ENCODE measurements at places on chromosomes 11 and 22.
A peak's percentile ranks its signal among the peaks of the same experiment; 100 is the strongest.

- peak; percentile 54 for DNase-seq
Measured at GRCh38 chr22:40547729-40548143, 88.8 kb downstream of the MRTFA start.

GRCh38 chr11:17746096-17746495, 11.5 kb downstream of the KCNC1 start:
- no peak for DNase-seq

DNA sequence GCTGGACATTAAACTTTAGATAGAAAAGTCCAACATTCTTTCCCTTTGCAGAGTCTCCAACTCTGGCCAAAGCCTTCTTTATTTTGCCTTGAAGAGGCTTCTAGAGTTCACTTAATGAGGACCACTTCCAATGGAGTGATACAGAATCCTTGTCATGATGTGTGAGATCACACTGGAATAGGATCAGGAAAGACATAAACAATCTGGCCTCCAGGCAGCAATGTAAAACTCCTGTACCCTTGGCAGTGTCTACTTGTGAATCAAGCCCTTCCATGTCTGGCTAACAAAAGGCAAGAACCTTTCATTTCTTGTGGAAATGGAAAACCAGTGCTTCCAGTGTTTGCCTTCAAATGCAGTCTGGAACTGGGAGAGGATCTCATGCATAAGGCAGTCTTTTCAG, 56.5 kb upstream of the FIBIN start:
- DNase-seq = no peak

DNA sequence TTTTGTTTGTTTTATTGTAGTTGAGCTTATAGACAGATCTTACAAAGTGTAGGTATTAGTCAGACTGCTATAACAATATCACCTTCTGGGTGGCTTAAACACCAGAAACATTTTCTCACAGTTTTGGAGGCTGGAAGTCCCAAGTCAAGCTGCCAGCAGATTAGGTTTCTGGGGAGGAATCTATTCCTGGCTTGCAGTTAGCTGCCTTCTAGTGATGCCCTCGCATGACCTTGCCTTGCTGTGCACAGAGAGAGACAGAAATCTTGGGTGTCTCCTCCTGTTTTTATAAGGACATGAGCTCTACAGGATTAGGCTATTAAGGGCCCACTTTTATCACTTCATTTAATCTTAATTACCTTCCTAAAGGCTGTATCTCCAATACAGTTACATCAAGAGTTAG, 1635.2 kb downstream of the FAM181B start:
- DNase-seq = no peak

GRCh38 chr11:128420265-128420664, 167.1 kb downstream of the ETS1 start:
- no peak for DNase-seq

DNA sequence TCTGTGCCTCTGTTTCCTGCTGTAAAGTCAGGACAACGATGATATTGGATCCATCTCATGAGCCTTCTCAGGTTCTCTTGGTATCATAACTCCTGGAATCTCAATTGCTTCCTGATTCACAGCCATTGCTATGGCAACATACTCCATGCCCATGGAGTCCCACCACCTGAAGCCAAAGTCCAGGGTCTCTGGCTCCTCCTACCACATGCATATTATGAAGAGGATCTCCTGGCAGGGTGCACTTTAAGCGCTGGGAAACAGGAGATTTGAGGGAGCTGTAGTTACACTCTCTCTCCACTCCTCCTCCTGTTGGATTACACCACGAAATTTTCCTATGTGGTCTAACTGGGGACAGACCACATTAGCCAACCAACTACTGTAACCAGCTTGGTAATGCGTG, 130.9 kb upstream of the SEZ6L start:
- no peak for DNase-seq

- no peak for DNase-seq
Measured at GRCh38 chr11:128783513-128783912, 83.6 kb downstream of the KCNJ1 start.

- peak; percentile 72 for DNase-seq
Measured at GRCh38 chr22:42581762-42582716, 28.3 kb downstream of the SERHL2 start.

GRCh38 chr11:11324090-11324489, 29.0 kb downstream of the CSNK2A3 start:
- peak; percentile 2 for DNase-seq

GRCh38 chr11:77301510-77301909, at the start of gene GDPD4:
Gene GDPD4, minus strand, starts transcription at chr11:77301686. Its CDS starts 16,549 bp downstream, at chr11:77285137.
- no peak for DNase-seq

- DNase-seq = no peak
Measured at GRCh38 chr22:46596819-46597218, 23.4 kb upstream of the GRAMD4 start.

- DNase-seq = no peak
Measured at GRCh38 chr11:40683010-40683409, 776.4 kb downstream of the LRRC4C start.

- no peak for DNase-seq
Measured at GRCh38 chr11:36454941-36455631, 55.0 kb downstream of the TRAF6 start.

GRCh38 chr11:95559899-95560298, 229.7 kb downstream of the FAM76B start:
- no peak for DNase-seq

DNA sequence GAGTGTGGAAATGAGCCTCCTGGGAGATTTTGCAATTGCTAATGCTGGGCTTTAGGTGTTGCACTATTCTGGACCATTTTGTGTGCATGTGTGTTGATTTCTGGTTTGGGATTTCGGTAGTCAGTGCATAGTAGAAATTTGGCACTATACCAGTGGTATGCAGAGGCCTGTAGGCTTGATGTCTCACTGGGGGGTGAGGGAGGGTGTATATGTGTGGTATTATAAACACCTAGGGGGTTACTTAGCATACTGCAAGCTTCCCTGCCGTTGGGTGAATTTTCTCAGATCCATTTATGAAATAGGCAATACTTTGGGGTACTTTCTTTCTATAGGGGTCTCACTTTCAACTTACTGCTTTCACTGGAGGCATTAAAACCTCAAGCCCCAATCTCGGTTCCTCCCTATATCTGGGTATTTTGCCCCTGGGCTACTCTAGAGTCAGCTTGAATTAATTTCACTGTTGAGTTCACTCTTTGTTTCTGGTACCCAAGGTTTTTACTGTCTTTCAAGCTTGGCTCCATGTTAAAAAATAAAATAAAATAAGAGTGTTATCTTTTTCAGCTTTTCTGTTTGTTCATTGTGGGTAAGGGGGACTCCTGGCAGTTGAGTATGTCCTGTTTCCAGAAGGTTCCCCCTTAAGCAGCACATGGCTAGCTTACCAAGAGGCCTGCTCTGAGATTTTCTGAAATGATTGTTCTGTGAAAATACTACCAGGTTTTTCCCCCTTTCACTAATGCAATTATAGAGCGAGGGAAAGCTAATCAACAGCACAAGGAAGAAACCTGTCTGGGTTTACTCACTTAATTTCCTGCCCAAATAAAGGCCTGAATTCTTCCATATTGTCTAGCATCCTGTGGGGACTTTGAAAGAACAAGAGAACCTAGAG, 45.8 kb downstream of the PPFIBP2 start:
- DNase-seq = no peak

DNA sequence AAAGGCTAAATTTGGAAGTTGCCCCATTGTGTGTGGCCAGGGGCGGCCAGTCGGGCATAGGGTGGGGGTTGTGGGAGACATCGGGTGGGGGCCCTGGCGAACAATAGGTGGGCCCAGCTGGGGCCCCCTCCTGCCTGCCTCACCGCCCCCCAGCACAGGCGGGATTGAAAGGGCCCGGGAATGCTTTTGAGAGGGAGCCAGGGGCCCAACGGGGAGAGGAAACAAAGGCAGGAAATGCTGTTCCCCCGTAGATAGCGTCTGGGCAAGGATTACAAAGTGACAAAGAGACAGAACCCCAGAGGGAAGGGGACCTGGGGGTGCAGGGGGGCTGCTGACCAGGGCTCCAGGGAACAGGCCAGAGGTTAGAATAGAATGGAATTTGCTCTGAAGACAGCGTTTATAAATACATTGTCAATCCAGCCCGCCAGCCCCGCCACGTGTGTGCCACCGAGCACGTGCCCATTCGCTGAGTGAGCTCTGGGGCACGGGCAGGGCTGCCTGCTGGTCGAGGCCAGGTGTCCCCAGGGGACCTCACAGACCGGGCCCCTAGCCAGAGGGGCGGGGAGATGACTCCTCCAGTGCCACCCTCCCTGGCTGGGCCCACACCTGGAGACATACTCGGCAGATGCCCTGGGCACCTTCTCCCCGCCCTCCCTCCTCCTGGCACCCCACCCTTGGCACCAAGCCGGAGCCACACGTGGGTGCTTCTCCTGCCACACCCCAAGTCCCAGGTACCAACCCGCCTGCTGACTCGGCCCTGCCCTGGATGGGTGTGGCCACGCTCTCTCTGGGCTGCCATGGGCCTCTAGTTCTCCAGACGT, 9.7 kb downstream of the PDGFB start:
- DNase-seq = no peak

DNA sequence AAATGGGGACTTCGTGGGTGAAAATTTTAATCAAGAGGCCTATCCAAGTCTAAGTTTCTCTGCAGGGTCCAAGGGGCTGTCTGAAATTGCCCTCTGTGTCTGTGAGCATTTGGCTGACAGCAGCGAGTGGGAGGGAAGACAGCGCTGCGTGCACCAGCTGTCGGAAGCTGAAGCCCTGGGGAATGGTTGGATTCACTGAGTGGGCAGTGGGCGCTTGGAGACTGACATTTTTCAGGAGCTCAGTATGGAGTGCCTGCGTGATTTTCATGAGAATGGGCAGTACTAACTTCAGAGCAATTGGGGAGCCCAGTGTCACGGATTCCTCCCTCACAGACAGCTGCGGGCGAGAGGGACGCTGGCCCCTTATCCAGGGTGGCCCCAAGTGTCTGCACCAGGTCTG, 388.8 kb upstream of the B3GAT1 start:
- DNase-seq = no peak

DNA sequence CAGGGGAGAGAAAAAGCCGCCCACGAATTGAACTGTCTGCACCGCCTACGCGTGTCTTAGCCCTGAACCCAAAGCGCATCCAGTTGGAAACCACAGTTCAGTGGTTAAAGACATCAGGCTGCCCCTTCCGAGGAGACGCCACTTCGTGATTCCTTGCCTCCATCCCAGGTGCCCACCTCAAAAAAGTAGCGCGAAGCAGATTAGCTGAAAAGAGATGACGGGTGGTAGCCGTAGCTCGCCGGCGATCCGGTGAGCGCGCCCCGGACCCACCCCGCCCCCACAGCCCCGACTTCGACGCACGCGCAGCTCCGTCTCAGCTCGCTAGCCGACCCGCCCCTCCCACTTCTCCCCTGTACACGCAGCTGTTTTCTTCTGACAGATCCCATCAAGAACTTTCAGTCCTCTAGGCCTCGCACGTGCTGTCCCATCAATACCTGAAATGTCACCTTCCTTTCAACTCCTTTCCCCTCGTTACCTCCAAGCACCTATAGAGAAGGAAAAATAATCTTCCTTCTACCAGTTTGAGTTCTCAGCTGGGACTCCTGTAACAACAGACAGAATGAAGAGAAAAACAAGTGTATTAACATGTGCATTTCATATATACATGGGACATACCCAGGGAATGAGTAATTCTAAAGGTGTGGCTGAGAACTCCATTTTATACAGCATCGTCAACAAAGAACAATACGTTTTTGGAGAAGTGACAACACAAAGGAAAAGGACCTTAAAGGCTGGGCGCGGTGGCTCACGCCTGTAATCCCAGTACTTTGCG, 49.5 kb downstream of the OR4D9 start:
- DNase-seq = peak; percentile 81

DNA sequence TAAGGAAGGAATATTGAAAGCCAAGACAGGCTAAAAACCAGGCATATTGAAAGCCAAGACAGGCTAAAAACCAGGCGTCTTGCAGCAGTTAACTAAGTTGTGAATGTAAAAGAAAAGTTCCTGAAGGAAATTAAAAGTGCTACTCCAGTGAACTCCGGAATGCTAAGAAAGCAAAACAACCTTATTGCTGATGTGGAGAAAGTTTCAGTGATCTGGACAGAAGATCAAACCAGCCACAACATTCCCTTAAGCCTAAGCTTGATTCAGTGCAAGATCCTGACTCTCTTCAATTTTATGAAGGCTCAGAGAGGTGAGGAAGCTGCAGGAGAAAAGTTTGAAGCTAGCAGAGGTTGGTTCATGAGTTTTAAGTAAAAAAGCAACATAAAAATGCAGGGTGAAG, 51.4 kb downstream of the PACS1 start:
- DNase-seq = no peak

DNA sequence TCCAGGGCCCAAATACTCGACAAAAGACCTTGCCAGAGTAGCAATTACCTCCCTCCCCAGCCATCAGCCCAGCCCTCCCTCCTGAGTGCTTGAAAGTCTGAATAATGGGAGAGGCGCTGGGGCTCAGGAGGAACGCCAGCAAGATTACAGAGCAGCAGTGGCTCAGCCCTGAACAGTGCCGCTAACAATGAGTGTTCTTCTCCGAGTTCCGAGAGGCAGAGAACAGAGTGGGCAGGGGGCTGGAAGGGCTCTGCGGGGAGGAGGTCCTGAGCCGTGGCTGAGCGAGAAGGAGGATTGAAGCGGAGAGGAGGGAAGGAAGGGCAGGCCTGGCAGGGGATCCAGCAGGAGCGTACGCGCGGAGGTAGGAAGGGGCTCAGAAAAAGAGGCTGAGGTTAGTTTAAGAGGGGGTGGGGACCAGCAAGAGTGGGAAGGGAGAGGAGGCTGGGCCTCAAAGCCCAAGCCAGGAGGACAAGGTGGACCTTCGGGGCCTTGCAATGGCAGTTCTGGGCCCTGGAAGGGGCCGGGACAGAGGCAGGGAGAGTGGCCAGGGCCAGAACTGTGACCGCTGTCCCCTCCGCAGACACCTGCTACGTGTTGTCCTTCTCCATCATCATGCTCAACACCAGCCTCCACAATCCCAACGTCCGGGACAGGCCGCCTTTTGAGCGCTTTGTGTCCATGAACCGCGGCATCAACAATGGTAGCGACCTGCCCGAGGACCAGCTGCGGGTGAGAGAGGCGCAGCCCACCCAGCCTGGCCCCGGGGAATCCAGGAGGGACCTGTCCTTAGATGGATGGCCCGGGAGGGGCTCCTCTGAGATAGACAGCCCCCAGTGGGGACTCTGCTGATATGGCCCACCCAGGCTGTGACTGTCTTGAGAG, 20.6 kb downstream of the CYTH4 start:
- no peak for DNase-seq

GRCh38 chr11:27806122-27806521, 105.9 kb upstream of the BDNF start:
- DNase-seq = no peak

GRCh38 chr11:86370922-86371594, 3.6 kb upstream of the CCDC81 start:
- peak; percentile 64 for DNase-seq

- DNase-seq = no peak
Measured at GRCh38 chr11:121310908-121311307, 18.3 kb downstream of the SC5D start.

- no peak for DNase-seq
Measured at GRCh38 chr11:13686776-13687175, 18.3 kb downstream of the FAR1 start.

DNA sequence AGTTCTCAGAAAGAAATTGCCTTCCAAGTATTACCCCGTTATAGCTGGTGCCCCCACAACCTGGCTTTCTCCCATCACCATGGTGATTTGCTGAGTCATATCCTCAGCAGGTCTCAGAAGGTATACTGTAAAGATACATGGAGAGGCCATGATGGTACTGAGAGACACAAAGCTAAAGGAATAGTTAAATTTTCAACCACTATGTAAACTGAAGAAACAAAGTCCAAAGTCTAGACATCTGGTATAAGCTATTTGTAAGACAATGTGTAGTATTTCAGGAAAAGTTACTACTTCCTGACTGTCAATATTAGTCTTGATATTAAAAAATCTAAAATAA, 377.1 kb downstream of the DCDC1 start:
- no peak for DNase-seq
